Right ventricle myocardium superior (tissue), 1 donor: ENCODE measurements at places on chromosomes 2 and 18. TPM values are rescaled to one million over a fixed set of nuclear protein-coding genes. Genes with fewer than 3 reads are reported as not detected.

GRCh38 chr2:103152556-103152955 is 390.7 kb downstream of the TMEM182 start:
- DNase-seq: no peak

TRAPPC8 gene
- 34.1 TPM for total RNA-seq

- DNase-seq: no peak
Measured at GRCh38 chr2:31729065-31729439, 148.3 kb upstream of the SRD5A2 start.

DNA sequence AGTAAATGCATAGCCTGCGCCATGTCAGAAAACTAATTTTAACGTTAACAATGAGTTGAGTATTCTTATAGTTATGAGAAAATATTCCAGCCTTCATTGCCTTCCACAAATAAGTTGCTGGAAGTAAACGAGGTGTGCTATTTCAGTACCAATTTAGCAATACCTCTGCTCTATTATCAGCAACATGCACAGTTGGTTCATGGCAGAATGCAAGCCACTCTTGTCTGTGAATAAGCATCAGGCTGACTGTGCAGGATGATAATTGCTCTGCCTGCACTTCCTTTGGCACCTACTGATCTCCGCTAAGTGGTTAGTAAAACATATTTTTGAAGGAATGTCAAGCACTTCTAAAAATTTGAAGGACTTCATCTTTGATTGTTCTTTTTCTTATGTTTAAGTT is 261.9 kb upstream of the SIX3 start:
- no peak for DNase-seq

GRCh38 chr18:75307530-75307929 is 96.9 kb downstream of the TSHZ1 start:
- no peak for DNase-seq

GRCh38 chr18:7544686-7545085 is 22.4 kb upstream of the PTPRM start:
- no peak for DNase-seq

DNA sequence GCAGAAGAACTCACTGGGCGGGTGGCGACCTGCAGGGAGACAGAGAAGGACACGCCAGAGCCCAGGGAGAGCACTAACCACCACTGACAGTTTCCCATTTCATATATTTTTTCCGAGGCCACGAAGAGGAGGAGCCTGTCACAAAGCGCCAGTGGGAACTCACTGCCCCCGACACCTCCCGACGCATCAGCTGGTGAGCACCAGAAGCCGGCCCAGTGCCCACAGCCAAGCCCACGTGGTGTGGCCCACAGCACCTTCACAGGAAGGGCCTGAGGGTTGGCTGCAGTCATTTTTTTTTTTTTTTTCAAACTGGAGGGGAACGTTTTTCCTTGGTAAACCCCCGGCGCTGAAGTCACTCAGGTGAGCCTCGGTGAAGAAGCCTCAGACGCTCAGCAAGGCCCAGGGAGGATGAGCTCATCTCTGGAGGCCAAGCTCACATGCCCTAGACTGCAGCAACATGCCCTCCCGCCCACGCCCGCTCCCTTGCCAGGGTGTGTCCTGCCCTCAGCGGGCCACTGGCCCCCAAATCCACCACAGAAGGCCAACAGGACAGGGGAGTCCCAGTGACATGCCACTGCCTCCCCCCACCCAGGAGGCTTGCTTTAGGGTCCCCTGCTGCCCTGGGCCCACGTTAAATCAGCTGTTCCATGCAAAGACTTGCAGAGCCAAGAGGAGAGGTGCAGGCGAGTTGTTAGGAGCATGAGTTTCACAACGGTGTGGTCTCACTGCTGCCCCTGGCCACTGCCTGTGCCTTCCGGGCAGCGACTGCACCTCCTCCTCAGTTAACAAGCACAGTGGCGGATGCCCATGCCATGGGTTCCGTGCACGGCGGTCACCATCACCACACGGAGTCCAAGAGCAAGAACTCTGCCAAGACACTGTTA is 68.1 kb downstream of the PARD6G start:
- no peak for DNase-seq

DNA sequence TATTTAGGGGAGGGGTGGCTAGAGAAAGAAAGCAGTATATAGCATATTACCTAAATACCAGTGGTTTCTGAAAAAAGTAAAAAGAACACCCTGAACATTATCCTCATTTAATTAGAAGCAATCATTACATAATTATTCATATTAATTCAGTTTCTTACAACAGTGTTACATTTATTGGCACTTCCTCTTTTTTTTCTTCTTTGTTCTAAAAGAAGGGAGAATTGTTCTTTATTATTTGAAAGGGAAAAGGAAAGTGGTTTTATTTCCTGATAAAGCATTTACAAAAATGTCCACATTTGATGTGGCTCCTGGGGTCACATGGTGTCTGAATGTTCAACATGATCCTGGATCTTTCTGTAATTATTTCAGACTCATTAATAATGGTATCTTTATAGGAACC is 254.9 kb upstream of the ZEB2 start:
- no peak for DNase-seq

- no peak for DNase-seq
Measured at GRCh38 chr2:195313962-195314361, 343.1 kb upstream of the SLC39A10 start.

- DNase-seq: no peak
Measured at GRCh38 chr18:58611395-58612131, 17.3 kb downstream of the ALPK2 start.

DNA sequence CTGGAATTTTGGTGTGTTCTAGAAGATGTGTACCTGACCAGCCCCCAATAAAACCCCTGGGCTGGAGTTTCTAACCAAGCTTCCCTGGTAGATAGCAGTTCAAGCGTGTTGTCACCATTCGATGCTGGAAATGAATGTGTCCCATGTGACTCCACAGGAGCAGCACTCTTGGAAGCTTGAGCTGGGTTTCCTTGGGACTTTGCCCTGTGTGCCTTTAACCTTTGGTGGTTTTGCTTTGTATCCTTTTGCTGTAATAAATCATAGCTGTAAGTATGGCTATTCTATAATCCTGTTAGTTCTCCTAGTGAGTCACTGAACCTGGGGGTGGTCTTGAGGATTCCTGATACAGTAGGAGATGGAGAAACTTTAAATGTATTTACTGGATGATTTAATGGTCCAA is 65.2 kb downstream of the KLHL14 start:
- DNase-seq: no peak

AKAIN1 gene
- not detected for total RNA-seq

SCRN3 gene
- 41.2 TPM for total RNA-seq

IAH1 gene
- total RNA-seq: 76.2 TPM

MGAT4A gene
- total RNA-seq: 20.0 TPM

TMEM200C gene
- total RNA-seq: 0.24 TPM

ASXL3 gene
- 3.6 TPM for total RNA-seq

IL36B gene
- total RNA-seq: not detected

- no peak for DNase-seq
Measured at GRCh38 chr2:66867063-66867441, 432.1 kb downstream of the MEIS1 start.

GRCh38 chr18:58536202-58536516 is 92.7 kb downstream of the ALPK2 start:
- DNase-seq: no peak

ARHGAP15 gene
- total RNA-seq: 5.4 TPM
